ENCODE measurements at places on chromosomes 12 and 14.

DNA sequence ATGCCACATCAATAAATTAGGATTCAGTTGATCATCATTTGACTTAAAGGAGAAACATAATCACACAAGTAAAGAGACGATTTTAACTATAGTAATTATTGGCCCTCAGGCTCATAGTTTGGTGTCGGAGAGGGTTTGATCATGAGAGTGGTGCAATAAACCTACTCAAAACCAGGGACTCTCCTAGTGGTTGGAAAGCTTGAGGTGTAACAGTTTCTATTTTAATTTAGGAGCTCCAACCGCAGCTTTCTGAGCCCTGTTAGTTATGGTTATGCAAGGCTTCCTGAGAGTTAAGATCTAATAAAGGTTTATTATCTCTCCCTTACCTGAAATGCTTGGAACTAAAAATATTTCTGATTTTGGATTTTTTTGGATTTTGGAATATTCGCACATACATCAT lies 36.4 kb downstream of the TMTC2 start:
- DNase-seq = no peak

DNA sequence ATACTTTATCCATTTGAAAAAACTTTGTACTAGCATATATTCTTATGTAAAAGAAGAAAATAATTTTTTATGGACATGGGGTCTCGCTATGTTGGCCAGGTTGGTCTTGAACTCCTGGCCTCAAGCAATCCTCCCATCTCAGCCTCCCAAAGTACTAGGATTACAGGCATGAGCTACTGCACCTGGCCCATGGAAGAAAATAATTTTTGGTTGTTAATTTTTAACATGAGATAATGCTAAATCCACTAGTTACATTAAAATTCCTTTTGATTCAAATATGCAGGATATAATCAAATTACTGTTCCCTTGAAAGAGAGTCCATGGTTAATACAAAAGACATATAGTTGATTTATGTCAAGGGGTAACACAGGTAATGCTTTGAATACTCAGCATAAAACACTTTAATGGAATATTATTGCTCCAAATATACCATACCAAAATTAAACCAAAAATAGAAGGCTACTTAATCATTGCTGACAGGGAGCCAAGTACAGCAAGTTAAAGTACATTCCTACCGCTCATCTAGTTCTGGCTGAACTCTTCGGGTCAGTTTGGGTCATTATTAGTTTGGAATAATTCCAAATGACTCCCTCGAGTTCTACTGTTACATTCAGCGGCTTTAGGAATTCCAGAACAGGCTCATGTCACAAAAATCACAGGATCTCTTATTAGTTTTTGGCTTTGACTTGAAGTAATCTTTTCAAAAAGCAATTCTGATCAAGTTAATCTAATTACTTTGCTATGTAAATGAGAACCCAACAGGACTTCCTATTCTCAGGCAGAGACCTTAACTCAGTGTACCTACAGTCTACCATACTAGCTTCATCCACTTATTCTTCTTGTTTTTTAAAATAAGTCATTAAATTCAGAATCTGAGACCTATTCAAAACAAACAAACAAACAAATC lies 6.1 kb downstream of the SOS2 start:
- peak; percentile 59 for DNase-seq

- peak; percentile 49 for DNase-seq
These were observed 34.3 kb upstream of the SLC38A1 start for GRCh38 chr12:46303039-46303666.

GRCh38 chr12:106769078-106769477 lies 5.4 kb upstream of the RIC8B start:
- peak; percentile 8 for DNase-seq

DNA sequence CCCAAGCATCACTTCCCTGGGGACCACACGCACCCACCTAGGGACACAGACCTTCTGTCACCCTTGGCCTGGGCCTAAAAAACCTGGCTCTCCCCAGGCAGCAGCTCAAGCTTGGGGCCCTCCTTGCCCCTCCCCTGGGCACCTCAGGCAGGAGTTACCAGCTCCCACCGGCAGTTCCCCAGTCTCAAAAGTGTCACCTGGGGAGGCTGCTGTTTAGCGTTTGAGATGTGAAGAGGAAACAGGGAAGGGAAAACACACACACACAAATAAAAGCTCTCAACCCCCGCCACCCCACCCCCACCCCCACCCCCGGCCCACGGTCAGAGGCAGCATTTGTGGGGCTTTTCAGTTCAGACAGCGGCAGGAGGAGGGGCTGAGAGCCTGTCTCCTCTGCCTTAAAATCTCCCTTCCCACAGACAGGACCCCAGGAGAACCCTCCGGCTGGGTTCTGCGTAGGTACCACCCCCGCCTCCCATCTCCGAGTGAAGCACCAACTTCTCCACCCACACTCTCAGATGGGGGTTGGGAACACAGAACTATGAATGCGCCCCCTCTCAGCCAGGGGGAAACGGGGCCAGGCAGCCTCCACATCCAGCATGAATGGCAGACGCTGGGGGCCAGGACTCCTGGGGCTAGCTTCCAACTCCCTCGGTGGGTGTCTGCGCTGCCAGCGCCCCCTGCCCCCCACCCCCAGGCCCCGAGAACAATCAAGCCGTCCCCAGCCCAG lies 3.0 kb downstream of the NCOR2 start:
- DNase-seq = no peak

- DNase-seq = peak; percentile 20
These were observed 41.8 kb upstream of the DCD start for GRCh38 chr12:54689984-54690383.

DNA sequence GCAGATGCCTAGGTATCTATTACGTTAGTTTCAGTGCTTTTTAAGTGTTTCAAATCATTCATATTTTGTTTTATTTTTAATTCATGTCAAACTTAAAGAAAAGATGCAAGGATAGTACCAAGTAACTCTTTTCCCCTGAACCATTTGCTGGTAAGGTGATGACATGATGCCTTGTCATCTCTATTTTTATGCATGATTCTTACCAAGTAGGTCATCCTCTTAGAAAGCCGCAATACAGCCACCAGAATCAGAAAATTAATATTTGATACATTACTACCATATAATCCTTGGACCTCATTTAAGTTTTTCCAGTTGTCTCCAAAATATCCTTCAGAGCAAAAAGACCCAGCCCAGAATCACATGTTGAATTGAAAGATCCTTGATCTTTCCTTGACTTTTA lies 22.3 kb downstream of the ATP5MC2 start:
- DNase-seq = no peak

DNA sequence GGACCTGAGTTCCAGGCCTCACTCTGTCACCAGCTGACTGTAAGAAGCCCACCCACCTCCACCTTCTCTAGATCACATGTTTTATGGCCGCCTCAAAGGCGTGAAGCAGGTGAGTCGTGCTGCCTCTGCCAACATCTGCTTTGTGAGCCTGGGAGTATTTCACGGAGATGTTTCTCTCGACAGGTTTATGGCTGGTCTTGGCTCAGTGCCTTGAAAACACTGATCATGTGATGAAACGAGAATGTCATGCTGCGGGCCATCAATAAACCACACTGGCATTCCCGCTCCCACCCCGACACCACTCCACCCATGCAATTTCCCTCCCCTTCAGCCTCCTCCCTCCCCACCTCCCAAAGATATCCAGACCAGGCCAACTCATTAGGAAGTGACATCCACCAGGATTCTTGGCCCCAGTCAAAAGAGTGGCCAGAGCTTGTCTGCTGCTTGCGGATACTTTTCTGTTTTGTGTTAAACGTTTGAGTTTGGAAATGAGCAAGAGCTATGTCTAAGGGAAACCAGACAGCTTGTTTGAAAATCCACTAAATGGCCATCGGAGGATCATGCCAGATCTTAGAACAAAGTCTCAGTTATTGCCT lies 53.8 kb upstream of the NTF3 start:
- no peak for DNase-seq

DNA sequence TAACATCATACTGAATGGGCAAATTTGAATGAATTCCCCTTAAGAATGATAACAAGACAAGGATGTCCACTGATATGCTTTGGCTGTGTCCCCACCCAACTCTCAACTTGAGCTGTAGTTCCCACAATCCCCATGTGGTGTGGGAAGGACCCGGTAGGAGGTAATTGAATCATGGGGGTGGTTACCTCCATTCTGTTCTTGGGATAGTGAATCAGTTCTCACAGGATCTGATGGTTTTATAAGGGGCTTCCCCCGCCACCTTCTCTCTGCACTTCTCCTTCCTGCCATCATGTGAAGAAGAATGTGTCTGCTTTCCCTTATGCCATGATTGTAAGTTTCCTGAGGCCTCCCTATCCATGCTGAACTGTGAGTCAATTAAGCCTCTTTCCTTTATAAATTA lies 29.3 kb downstream of the MED6 start:
- DNase-seq = no peak

- no peak for DNase-seq
These were observed 809 bp downstream of the AP1G2 start for GRCh38 chr14:23566778-23567185.

GRCh38 chr12:106027911-106028310 lies 110.8 kb downstream of the NUAK1 start:
- no peak for DNase-seq

GRCh38 chr14:100914597-100915021 lies 11.1 kb upstream of the RTL1 start:
- no peak for DNase-seq

DNA sequence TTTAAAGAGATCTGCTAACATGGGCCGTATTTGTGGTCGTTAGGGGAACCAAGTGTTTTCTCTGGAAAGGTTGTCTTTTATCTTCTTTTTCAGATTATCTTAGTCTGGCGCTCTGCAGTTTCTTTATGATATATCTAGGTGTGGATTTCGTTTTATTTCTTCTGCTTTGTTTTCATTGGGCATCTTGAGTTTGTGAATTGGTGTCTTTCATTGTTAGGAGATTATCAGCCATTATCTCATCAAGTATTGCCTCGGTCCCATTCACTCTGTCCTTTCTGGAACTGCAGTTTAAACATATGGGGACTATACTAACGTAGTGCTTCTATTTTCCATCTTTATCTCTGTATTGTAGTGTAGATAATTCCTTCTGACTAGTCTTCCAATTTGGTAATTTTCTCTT lies 60.4 kb downstream of the BICDL1 start:
- no peak for DNase-seq

GRCh38 chr14:81955123-81955522 lies 421.5 kb upstream of the SEL1L start:
- DNase-seq = no peak

DNA sequence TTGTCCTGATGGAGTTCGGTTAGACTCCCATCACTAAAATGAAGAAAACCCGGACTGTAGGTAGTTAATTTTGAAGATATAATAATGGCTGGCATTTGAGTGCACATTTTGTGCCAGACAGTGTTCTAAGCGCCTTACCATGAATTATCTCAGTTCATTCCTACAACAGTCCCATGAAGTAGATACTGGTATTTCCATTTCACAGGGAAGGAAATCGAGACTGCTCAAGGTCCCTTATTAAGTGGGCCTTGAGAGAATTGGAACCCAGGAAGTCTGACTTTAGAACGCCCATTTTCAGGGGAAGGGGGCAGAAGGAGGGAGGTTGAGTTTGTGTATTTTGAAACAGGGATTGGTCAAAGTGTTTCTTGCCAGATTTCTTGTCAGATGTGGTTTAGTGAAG lies 855 bp downstream of the MNAT1 start:
- DNase-seq = peak; percentile 9

DNA sequence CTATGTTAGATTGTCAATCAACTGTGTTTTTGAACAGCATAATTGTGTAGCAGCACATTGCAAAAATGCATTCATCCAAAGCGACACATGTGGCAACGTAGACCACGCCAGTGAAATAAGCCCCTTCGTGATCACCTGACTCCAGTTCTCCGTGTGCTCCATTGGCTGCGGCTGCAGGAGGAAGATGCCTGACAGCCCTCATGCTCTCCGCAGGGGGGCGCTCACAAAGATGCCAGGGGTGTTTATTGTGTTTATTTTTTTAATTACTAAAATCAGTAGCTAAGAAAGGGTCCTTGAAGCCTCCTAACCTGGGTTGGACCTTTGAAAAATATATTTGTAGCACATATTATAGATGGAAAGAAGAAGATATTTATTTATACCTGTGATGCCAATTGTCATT lies 116.3 kb downstream of the SLC15A4 start:
- no peak for DNase-seq

DNA sequence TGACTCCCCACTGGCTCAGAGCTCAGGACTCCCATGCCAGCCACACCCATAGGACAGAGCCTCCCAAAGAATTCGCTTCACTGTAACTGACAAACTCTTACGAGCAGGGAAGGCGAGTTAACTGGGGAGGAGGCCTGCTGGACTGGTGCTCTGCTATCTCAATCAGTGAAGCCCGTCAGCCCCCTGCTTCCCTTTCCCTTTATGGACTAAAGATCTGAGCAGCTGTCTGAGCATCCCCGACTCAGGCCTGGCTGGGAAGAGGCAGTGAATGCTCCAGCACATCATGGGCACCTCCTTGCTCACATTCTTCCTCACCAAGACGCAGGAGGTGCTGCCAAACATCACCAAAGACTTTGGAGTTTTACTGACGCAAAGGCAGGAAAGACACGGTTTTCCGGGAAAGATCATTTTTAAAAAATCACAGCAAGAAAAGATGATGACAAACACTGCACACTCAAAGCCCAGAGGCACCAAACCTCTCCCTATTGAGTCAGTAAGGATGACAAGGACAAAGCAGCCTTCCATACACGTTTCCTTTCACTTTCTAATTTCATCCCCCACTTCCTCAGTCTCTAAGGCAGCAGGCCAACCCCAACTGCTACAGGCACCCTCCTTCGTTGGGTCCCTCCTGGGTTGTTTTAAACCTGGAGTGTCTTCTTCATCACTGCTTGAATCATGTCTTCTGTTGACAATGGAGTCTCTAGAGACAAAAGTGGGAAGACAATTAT lies 45.0 kb upstream of the P2RX7 start:
- no peak for DNase-seq

GRCh38 chr12:48125985-48126384 lies 6.8 kb downstream of the PFKM start:
- no peak for DNase-seq

DNA sequence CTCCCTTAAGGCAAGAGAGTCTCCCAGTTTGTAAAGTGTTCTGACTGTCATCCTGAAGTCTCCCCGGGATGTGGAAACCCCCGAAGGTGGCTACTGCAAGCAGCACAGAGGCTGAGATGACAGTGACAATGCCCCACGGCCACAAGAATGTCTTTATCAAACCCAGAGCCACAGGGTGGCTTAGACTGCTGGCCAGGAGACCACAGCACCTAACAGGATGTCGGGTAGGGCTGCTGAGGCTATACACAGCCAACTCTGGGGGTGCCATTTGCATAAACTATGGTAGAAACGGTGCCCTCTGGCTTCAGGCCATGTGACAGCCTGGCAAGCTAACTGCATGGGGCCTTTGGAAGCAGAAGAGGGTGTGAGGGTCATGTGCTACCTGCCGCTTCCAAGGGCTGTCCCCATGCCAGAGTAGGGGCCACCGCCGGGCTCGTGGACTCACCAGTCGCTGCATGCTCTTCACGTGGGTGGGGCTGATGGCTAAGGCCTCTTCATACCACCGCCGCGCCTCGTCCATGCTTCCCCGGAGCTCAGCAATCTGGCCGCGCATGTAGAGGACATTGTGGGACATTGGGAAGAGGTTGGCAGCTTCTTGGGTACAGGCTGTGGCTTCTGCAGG lies 180.9 kb downstream of the CALM1 start:
- no peak for DNase-seq

GRCh38 chr12:46472893-46473633 lies 100.5 kb upstream of the SLC38A2 start:
- peak; percentile 65 for DNase-seq

All from MCF 10A (cell line).